NCI-H1048 (cell line): ENCODE measurements at places on chromosomes 5 and 9.
A peak's percentile ranks its signal among the peaks of the same experiment; 100 is the strongest.

DNA sequence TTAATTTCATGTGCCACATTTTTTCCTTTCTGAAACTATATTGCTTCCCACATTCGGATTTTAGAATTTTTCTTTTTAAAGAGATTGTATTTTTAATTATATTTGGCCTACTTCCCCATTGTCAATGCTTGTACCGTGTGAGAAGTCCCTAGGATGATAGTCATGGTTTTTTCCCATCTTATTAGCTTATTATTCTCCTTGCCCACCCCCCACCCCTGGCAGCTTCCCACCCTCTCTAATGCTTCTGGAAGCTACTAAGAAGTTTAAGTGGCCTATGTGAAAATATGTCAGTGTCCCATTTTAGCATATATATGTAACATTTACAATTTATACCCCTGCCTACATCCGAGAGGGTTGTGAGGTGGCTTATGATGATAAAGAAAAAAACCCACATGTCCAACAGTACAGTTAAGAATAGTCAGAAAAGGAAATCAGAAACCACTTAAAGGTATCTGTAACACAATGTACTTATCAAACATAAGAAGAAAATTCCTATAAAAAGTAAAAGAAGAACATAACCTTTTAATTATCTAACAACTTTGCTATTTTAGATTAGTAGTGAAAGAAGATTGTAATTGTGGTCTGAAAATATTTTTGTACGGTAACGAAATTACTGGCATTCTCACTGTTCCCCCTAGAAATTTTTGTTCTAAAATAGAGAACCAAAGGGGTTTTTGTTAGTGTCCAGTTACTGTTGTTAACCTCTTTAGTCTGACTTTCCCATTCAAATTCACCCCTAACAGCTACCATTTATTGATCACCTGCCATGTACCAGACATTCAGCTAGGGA, 62.1 kb downstream of the SLC44A1 start:
- DNase-seq, result no peak

- no peak for DNase-seq
Measured at GRCh38 chr5:158590746-158591300, 508.9 kb downstream of the EBF1 start.

DNA sequence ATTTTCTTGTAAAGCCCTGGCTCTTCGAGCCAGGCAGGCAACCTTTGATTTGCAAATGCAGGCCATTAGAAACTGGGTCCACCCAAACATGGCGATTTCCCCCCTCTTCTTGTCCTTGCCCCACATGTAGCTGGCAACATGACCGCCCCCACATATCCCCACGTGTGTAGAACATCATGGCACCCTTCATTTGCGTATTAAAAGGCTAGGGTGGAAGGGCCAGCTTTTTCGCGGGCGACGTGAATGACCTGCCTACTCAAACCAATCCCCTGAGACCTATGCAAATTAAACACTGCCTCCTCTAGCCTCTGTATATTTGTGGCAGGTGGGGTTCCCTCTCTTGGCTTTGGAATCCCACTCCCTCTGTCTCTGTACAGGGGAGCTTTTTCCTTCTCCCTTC, 107.0 kb upstream of the CLINT1 start:
- no peak for DNase-seq

- DNase-seq, result no peak
Measured at GRCh38 chr5:19745247-19745646, 242.8 kb downstream of the CDH18 start.

DNA sequence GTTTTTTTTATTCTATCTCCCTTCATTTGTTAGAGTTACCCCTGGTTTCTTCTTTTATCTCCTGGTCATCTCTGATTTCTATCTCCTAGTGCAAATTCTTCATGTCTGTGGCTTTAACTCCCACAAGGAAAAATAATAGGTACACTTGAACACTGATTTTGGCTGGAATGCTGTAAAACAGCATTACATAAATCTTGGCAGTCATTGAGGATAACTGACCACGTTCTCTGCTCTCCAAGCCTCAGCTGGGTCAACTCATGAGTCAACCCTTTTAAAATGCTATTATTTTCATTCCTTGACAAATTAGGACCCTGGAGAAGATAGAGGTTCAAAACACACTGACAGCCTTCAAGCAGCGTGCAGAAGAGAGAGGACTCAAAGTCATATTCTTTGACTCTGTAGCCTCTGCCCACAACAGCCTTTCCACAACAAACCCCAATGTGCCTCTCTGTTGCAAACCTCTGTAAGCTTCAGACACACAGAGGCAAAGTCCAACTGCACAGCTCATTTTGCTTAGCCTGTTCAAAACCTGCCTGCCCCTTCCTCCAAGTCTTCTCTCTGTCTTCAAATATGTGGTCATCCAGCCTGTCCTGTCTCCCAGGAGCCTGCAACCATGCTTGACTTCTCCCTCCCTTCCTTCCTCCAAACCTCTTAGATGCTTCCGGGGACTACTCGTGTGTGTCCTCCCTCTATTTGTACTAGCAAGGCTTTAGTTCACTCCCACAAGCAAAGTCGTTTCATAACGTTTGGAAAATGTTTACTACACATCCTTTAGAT, 398.4 kb downstream of the MED10 start:
- no peak for DNase-seq

- no peak for DNase-seq
Measured at GRCh38 chr5:139430015-139430414, 9.3 kb downstream of the DNAJC18 start.

DNA sequence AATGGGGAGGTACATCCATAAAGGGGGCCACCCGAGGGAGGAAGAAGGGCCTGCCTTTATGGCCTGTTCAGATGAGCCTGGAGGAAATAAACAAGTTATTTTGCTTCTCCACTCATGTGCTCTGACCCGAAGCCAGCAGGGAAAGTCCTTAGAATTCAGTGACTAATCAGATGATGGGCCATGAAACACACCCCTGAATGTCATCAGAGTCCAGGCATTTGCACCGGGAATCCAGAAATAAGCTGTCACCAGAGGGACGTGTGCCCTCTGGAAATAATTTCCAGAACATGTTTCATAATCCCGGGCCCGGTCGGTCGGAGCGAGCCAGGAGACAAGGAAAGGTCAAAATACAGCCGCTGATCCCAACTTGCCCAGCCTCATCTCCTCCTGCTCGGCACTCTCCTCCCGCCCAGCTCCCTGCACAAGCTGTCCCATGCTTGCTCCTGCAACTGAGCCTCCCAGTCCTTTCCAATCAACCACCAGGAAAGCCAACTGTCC, 73.6 kb upstream of the ZNF622 start:
- no peak for DNase-seq

GRCh38 chr9:131660466-131661405, 79.1 kb downstream of the RAPGEF1 start:
- no peak for DNase-seq

DNA sequence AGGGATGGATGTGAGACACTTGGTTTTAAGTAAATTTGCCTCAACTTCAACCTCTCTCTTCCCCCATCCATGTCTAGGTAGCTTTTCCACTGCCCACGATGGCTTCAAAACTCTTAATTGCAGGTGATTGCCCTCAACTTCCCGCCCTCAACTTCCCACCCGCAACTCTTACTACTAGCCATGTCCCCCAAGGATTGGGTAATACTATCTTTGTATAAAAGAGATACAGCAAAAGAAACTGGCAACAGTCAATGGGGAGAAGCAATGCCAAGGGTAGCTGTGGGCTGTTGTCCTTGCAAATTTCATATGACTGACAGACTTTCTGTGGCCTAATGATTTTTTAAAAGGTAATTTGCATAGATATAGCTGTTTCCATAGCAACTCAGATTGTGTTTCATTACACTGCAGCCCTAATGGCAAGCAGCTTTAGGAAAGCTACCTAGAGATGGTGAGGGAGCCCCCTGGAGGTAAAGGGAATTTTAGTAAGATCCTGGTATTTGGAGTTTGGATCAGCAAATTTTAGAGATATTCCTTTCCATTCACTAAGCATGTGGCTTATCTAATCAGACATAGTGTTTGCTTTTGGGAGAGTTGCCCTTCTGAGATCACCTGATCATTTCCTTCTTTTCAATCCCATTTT, 421.5 kb upstream of the DAP start:
- DNase-seq, result peak; percentile 77
